ENCODE measurements at places on chromosomes 3 and 15. TPM values are rescaled to one million over a fixed set of nuclear protein-coding genes. Genes with fewer than 3 reads are reported as not detected.

GRCh38 chr15:75599401-75599800 lies 20.3 kb upstream of the PTPN9 start:
- no peak for DNase-seq

- DNase-seq: no peak
Observed at GRCh38 chr3:182201456-182202168, 489.9 kb downstream of the SOX2 start.

DNA sequence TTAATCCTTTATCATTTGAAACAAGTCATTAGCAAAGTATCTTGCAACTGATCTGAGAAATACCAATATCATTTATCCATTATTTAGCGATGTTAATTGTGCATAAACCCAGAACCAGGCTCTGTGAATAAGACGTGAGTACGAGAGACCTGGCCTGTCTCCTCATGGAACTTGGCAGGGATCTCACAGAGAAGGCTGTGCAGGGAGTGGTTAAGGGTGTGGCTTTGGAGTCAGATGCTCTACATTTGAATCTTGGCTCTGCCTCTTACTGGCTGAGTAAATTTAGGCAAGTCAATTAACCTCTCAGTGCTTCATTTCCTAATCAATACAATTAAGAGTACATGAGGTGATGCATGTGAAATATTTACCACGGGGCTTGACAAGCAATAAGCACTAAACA lies 39.9 kb upstream of the TBL1XR1 start:
- no peak for DNase-seq

The THSD4 gene
- total RNA-seq: 25.4 TPM

The PLS1 gene
- total RNA-seq: 0.38 TPM

- no peak for DNase-seq
Observed at GRCh38 chr15:75723171-75723846, 10.7 kb upstream of the CSPG4 start.

The PROS1 gene
- 9.0 TPM for total RNA-seq

DNA sequence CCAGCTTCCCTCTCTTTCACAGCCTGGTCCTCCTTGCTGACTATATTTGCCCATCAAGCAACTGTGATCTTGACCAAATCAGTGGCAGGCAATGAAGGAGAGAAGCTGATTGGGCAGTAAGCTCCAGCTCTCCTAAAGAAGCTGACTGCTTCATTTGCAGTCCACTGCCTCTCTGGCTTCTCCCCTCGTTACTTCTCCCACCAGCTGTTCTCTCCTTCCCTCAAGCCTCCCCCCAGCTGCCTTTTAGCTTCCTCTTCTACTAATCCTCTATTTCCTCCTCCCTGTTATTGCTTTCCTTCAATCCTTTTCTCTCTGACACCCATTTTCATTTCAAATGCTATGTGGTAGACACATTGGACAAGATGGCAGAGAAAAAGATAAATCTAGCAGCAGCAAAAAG lies 474.7 kb upstream of the UBE2E2 start:
- DNase-seq: no peak

The GPX1 gene
- total RNA-seq: 672 TPM

The MED12L gene
- 0.13 TPM for total RNA-seq

DNA sequence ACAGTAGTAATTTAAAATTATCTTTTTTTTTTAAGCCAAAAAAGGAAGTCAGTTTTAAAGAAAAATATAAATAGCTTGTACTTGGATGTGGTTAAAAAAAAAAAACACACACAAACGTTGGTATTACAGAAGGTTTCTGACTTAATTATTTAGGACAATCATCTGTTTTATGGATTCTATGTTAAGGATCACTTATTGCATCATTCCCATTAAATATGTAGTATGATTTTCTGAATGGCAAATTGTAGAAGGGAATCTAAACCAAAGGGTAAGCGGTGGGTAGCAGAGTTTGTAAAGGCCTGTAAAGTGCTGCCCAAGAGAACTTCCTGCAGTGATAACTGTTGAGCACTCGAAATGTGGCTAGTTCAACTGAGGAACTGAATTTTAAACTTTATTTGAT lies 8.0 kb downstream of the SENP2 start:
- DNase-seq: no peak

DNA sequence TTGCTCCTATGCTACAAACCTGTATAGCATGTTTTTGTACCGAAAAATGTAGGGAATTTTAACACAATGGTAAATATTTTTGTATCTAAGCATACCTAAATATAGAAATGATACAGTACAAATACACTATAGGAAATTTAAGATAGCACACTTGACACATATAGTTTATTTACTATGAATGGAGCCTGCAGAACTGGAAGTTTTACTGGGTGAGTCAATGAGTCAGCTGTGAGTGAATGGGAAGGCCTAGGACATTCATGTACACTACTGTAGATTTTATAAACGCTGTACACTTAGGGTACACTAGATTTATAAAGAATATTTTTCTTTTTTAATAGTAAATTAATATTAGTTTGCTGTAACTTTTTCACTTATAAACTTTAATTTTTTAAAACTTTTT lies 707.7 kb upstream of the EPHA6 start:
- no peak for DNase-seq

DNA sequence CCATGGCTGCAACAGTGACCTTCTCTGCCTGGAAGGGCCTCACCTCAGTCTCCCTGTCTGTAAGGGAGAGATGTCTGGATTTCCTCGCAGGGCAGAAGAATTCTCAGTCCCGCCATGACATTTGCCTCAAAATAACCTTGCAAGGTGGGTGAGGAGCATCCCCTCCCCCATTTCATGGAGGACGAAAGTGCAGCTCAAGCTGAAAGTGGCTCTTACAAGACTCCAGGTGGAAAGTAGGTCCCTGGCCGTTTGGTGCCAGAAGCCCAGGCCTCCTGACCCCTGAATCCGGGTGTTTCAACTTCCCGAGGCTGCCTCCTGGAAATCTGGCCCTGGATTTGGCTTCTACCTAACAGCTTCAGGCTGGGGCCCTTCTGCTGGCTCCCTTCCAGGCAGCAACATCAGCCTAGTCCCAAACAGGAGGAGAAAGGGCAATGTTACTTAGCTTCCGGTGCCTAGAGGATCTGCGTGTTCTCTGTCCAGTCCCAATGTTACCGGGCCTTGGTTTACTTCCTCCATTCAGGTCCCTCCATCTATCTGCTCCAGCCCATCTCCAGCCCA lies 769 bp upstream of the CSPG4 start:
- no peak for DNase-seq

DNA sequence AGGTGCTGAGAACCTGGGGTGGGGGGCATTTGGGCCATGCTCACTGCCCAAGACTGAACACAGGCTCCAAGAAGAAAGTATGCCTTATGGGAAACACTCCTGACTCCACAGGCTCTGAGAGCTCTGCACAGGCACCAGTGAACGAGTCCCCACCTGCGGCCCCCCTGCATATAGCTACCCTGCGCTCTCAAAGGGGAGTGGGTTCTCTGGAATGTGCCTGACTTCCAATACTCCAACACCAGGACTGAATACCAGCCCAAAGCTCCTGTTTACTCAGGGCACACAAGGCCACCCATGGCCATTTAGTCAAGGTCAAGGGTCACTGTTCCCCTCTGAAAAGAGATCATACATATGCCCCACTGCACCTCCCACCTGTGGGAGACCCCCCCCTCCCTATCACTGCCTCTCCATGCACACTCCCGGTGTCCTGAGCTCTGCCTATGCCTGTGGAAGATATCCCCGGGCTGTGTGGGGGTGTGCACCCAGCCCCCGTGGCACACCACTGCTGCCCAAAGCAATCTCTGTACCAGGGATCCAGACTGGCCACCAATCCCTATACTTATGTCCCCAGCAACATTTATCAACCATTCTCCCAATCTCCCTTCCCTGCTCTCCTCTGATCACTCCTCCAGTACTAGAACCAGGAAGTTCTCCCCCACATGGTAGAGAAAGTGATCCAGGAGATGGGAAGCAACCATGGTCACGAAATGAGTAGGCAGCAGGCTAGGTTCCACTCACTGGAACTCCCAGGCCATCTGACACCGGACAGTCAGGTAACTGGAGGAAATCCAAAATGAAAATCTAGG lies 1.5 kb upstream of the PLXNB1 start:
- DNase-seq: no peak

The ANKRD34C gene
- not detected for total RNA-seq

The ZIC4 gene
- not detected for total RNA-seq

The HCLS1 gene
- total RNA-seq: 17.3 TPM

The ITIH4 gene
- 0.39 TPM for total RNA-seq

DNA sequence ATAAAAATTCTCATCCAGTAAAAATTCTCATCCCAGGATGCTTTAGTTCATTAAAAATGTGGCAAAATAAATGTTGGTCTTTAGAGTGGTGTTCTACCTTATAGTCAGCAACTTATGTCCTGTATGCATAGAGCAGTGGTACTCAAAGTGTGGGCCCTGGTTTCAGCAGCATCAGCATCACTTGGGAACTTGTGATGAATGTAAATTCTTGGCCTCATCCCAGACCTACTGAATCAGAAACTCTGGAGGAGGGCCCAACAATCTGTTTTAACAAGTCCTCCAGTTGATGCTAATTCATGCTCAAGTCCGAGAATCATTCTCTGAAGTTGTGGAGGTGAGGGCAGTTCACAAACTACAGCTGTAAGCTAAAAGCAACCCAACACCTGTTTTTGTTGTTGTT lies 307.3 kb upstream of the SATB1 start:
- no peak for DNase-seq

DNA sequence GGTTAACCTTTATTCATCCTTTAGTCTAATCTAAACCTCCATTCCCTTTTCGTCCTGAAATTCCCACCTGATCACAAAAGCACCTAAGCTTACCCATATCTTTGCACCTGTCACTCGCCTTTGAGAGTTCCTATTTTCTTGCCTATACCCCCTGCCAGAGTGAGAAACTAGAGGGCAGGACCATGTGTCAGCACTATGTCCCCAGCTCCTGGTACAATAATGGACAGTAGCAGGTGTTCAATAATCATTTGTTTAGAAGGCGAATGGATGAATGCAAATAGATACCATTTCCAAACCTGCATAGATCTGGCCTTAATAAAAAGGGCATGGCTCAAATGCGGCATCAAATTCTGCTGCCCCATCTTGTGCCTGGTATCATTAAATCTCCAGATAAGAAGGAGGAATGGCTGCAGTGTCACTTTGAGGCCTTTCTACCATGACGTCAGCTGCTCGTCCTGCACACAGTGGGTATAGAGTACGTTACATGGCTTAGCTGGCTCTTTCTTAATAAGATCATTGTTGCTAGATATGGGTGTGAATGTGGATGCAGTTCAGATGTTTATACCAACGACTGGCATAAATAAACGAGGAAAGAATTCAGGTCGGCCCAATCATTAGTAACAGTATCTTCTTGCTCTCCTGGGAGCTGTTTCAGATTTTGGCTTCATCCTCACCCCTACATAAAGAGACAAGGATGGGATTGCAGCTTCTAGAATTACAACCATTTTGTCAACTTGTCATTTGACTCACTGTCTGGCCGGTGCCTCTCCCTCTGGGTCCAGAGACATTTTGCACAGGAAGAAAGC lies 148.7 kb downstream of the RORA start:
- DNase-seq: no peak

DNA sequence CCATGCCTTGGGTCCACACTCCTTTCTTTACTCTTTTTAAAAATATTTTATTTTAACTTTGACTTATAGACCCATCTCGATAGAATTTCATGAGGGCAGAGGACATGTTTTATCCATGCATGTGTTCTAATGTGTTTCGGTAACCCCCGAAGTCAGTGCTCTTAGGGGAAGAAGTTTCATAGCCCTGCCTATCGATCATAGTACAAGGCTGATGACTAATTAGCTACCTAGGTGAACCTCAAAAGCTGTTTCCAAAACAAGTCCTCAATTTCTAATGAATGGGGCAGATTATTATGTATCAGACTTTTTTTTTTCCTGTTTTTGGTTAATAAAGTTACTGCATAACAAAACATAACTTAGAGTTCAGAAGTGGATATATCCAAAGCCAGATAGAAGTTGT lies 82.0 kb downstream of the MBNL1 start:
- DNase-seq: no peak

GRCh38 chr3:33681667-33682066 lies 36.4 kb downstream of the CLASP2 start:
- DNase-seq: no peak

DNA sequence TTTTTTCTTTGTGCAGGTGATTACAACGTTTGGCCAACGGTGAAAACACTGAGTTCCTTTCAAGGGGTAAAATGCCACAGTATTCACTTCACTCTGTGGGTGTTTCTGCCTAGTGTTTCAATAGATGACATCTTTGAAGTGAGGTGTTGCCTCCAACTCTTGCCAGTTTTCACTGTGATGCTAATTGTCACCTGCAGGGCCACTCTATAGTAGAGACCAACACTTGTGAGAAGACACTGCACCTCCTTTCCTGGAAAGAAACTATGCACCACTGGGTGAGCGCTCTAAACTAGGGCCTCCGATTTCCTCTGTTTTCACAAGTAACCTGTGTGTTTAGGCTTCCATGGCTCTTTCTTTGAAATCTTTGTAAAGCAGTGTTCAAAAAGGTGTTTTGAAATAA lies 98.3 kb downstream of the THRB start:
- no peak for DNase-seq

All from dermis microvascular lymphatic vessel endothelial cell (primary cell).